NCI-H2081 treated with DMSO at 0.1 percent for 48 hours (cell line): ENCODE measurements at places on chromosomes 5 and 9.

DNA sequence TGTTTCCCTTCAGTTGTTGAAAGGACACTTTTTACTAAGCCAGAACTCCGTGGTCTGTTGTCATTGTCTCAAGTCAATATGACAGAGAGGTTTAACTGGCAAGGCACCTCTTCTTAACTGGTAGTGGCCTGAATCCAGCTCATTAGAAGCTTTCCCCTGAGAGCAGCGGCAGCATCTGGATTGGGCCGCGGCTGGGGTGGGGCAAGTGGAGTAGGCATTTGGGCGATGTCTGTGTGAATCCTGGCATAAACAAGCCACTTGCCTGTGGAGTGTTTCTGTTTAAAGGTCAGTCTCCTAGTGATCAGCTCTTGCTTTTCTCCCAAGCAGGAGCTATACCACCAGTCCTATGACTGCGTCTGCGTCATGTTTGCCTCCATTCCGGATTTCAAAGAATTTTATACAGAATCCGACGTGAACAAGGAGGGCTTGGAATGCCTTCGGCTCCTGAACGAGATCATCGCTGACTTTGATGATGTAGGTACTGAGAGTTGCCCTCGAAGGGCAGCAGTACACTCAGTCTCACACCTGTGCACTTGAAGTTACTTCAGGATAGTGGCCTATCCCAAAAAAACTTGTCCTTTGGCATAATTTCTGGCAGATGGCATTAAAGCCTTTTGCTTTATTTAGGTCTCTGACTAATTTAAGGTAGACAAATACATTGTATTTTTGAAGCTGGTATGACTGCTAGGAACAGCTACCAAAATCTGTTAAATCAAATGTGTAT lies 48.9 kb downstream of the CFAP90 start:
- DNase-seq = no peak

DNA sequence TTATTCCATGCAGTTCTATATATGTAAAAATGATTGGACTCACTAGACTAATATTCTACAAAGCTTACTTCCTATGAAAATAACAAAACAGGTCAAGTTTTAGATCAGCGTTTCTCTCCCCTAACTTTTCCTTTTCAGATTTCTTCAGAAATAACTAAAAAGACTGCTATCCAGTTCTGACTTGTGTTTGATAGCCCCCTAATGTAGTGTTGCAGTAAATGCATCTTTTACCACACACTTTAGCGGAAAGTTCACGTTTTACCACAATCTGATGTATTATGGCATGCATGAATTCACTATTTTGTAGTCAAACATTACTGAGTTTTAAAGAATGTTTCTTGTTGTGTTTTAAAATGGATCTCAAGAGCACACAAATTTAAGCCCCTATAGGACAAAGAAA lies 292.7 kb downstream of the RAB3C start:
- DNase-seq = no peak

DNA sequence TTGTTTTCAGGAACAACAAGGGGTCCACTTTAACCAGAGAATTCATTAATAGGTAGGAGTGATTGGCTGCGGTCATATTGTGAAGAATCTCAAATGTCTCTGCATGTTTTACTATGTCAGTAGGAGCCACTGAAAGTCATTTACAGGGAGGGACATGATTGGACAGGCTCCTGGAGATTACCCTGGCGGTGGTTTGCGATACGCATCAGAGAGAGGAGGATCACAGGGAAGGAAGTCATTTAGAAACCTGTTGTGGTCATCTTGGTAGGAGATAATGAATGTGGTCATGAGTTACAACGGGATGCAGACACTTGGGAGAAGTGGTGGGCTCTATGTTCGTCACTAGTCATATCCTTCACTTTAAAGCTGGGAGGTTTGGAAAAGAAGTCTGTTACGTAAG lies 262.8 kb downstream of the FAM114A2 start:
- DNase-seq = no peak

DNA sequence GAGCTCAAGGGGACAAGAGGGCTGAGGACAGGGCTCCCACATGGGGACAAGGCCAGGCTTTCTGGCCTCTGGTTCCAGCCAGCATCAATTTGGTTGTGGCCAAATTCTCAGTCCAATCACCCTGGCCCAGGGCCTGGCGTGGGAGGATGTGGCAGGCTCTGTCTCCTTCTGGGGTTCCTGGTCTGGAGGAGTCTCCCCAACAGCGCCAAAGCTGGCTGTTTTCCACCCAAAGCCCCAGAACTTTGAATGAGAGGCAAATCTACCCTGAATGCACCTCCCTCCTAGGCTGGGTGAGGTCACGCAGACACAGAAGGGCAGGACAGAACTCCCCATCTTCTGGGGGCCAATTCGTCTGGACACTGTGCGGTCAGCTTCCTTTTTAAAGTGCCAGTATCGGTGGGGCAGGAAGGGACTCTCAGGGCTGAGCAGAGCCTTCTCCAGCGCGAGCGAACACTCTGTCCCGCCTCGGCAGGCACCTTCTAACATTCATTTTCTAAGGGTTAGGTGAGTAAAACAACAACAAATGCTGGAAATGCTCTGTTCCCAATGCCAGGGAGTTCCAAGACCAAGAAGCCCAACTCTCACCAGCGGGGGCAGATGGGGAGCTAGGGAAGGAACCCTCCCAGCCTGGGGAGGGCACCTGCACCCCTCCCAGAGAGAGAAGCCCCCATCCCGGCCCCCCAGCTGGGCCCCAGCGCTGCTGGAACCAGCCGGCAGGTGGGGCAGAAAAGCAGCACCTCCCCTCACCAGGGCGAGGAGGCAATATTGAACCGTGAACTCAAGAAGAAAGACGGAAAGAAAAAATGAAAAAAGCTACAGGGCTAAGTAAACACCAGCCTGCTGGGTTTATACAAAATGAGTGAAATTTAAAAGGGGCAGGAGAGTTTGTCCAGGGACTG lies 3.7 kb upstream of the DPM2 start:
- DNase-seq = no peak

GRCh38 chr9:13128266-13128860 lies 151.1 kb downstream of the MPDZ start:
- no peak for DNase-seq

GRCh38 chr9:36865731-36866635 lies 168.1 kb downstream of the PAX5 start:
- no peak for DNase-seq

DNA sequence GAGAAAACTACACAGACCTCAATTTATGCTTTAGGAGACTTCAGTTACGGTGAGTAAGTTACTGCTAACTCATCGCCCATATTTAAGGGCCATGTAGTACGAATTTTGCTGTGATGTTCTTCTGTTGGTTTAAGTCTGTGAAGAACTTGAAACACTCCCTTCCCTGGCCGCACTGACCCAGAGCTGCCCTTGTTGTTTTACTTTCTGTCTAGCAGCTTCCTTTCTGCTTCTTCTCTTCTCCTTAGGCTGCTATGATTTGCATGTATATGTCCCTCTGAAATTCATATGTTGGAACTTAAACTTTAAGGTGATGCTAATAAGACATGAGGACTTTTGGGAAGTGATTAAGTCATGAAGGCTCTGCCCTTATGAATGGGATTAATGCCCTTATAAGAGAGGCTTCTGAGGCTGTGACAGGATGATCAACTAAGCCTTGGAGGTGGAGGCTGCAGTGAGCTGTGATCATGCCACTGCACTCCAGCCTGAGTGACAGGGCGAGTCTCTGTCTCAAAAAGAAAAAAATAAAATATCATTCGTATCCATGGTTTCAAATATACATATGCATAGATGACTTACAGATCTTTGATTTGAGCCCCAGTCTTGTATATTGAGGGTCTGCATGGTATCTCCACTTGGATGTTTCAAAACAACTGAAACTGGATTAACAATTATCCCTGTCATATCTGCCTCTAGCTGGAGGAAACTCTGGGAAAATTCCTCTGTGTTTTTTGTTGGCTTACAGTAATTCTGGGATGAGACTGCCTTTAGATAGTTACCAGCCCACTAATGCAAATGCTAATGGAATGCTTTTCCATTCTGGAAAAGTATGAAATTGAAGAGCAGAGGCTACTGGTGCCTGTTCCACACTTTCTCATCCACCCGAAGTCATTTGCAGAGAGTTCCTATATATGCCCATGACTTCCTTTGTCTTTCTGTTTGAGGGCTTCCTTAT lies 263.4 kb upstream of the ACTBL2 start:
- no peak for DNase-seq

DNA sequence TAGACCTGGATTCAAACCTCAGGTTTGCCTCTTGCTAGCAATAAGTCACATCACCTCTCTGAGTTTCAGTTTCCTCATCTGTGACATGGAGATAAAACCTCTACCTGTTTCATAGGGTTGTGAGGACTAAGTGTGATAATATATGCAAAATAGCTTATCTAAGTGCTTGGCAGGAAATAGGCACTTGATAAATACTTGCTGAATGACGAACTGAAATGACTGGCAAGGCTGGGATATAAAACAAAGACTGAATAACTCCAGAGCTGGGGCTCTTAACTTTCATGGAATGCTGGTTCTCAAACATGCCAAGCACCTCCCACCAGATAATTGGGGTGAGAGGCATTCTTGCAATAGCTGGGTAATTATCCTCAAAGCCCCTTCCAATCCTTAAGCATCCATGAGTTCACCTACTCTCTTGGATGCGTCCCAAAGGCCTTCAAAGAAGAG lies 87.6 kb downstream of the ADRB2 start:
- DNase-seq = no peak

DNA sequence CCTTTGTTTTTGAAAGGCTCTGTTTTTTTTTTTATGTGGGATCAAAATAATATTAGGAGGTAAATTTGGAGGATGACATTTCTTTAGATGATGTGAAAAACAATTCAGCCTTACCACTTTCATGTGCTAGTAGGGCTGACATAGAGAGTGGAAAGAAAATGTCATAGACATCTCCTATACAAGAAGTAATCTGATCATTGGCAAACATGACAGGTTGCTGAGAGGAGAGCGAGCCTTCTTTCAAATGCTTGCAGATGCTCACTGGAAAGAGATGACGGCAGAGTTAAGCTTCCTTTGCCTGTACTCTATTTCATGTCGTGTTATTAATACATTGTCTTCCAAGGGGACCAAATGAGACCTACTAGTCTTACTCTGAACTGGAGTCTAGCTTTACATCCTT lies 160.1 kb upstream of the DAP start:
- DNase-seq = no peak
